Stimulated activated CD4-positive, alpha-beta T cell treated with anti-CD3 and anti-CD28 coated beads, TNF-alpha, amount 100 ng/mL, for 4 hours (primary cell): ENCODE measurements at places on chromosomes 16 and 17.

DNA sequence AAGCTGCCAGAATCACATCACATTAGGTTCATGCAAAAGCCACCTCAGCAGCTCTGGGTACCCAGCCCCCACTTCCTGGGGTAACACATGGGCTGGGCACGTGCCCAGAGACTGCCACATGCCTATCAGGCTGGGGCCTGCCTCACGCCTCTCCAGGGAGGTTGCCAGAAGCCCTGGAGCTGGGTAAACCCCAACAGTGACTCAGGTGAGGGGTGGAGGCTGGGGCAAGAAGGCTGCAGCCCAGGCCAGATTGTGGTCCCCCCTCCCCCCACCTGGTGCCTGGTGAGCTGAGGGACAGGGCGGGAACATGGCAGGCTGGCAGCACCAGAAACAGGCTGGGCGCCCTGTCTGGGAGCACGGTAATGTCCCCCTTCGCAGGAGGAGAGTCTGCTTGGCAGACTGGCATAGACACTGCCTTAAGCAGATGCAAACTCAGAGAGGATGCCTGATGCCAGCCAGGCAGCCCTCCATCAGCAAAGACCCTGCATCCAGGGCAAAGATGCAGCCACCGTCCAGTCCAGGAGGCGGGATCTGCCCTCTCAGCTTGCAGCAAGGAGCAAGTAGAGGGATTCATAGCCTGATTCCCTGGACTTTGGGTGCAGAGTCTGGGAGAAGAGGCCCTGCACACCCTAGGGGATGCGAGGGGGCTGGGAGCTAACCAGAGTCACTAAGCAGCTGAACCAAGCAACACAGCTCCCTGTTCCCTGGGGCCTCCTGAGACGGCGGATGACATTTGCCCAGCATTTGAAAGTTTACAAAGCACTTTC lies 28.8 kb downstream of the NGFR start:
- no peak for DNase-seq

GRCh38 chr17:50288306-50288705 lies 14.0 kb downstream of the TMEM92 start:
- DNase-seq = no peak

GRCh38 chr17:65181237-65182061 lies 44.3 kb downstream of the RGS9 start:
- DNase-seq = no peak

- DNase-seq = no peak
Observed at GRCh38 chr17:27391427-27391826, 64.8 kb upstream of the KSR1 start.

DNA sequence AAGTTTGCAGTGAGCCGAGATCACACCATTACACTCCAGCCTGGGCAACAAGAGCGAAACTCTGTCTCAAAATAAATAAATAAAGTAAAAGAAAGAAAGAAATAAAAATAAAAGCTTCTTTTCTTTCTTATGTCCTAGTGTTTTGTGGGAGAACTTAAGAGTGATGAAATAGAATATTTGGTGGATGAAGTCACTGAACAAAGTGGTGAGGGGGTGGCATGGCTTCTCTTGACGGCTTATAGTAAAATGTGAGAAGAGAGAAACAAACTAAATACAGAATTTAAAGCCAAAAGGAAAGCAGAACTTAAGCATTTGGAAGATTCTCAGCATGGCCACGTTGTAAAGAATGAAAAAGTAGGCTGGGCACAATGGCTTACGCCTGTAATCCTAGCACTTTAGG lies 15.3 kb downstream of the SGF29 start:
- no peak for DNase-seq

DNA sequence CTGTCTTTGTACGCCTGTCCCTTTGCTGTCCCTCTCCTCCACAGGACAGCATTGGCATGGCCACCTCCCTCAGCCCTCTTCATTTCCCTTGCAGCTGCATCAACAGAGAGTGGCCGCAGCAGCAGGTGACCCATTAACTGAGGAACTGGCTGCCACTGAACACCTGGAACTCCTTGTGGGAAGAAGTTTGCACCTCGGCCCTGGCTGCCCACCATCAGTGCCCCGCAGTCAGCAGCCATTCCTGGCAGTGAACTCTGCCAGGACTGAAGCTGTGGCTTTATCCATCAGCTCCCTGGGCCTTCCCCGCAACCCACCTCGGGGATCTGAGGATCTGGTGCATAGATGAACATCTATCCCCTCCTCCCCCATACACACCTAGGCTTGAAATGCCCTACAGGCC lies 13.1 kb upstream of the RNF135 start:
- no peak for DNase-seq

DNA sequence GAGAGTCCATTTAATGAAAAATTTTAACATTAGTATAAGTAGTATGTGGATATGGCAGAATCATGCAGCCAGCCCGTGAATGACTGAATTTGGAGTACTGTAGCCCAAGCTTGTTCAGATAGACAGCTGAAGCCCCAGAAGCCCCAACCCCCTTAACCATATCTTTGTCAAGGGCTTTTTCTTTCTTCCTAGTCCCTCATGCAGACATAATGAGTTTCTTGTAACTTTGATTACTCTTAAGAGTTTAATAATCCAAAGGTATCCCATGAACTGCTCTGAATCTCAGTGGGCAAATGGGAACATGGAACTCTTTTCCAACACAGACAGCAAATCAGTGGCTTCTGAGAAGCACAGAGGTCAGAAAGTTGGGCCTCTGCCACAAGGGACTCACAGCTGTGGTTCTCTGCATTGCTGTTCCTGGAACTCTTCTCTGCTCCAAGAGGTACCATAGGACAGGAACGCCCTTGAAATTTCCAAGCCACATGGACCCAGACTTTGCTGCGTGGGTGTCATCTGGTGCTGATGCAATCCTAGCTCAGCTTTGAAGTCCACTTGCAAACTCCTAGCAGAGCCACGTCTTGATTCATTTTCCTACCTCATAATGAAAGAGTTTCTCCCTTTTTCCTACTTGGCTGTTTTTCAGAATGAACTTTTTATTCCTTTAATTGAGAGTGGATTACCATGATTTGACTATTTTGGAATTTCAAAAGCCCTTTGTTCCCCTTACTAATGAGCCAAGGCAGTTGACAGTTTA lies 18.1 kb downstream of the LYRM1 start:
- DNase-seq = no peak

DNA sequence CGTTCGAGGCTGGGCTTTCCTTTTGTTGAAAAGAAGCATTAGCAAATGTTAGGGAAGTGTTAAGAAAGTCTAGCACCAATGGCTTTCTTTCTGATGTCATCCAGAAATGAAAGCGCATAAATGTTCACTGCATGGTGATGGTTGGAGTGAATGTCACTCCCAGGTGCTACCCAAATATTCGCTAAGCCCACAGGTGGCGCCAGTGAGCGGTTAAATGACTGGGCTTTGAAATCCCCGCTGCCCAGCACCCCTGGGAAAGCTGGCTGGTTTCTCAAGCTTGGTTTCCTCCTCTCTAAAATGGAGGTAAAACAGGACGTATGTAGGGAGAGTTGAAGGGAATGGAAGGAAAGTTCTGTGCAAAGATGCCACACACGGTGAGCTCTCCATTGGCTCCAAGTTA lies 104.4 kb downstream of the IRX5 start:
- no peak for DNase-seq

DNA sequence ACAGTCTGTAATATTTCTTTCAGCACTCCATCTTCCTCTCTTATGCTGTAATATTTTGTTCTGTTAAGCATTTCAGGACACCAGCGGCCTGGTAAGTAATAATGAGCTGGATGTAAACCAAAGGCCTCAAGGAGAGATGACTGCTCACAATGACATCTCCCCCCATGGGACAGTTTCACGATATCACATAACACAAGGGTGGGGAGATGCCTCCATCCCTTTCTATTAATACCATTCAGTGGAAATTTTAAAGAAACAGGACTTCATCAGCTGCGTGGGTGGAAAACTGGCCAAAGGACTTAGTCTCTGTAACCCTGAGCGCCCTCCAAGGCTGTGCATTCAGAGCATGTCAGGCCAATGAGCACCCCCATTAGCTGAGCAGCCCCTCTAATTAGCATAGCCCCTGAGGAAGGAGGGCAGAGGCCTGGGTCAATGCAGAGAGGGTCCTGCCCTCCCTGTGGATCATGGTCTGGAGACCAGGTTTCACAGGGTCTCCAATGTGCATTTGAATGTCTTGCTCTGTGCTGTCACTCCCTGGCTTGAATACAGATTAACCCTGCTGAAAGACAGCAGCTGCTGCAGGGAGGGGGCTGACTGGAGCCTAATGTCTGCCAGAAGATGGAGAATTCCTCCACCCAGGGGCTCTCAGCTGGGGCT lies 156.4 kb downstream of the HS3ST2 start:
- DNase-seq = no peak

DNA sequence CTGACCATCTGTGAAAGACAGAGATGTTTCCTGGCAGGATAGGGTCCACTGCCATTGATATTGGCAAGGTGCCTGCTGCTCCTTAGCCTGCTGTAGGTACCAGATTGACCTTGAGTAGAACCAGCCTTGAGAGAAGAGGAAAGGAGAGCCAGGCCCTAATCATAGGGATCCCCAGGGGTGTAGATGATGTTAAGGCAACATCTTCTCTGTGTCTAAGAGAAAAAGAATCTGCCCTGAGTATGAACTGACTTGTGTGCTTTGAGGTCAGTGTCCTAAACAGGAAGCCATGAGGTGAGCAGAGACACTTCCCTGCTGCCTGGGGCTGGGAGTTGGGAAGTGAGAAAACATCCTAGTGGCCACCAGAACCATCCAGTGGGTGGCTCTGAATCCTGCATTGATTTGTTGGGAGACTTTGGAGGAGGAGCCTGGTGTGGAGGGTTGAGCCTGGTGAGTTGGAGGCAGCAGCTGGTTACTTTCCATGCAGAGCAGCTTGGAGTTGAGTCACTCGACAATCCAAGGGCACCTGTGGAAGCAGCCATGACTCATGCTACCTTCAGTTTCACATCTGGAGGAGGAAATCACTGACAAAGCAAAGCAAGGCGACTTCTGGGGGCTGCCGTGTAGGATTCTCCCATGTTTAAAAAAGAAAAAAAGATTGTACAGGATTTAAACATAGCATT lies 47.8 kb downstream of the BMERB1 start:
- no peak for DNase-seq

GRCh38 chr16:57305159-57305811 lies 20.8 kb upstream of the PLLP start:
- no peak for DNase-seq

DNA sequence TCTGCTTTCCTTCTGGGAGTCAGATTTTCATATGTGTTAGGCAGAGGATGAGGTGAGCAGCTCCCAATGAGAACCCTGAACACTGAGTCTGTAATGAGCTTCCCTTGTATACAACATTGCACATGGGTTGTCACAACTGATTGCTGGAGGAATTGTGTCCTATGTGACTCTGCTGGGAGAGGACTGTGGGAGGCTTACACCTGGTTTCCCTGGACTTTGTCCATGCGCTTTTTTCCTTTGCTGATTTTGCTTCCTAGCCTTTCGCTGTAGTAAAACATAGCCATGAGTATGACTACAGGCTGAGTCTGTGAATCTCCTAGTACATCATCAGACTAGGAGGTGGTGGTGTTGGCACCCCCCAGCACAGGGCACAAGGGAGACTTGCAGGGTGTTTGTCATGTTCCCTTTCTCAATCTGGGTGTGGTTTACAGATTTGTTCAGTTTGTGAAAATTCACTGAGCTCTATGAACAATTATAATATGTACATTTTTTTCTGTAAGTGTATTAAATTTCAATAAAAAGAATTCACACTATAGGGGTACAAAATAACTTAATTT lies 1.7 kb upstream of the PLK1 start:
- no peak for DNase-seq

DNA sequence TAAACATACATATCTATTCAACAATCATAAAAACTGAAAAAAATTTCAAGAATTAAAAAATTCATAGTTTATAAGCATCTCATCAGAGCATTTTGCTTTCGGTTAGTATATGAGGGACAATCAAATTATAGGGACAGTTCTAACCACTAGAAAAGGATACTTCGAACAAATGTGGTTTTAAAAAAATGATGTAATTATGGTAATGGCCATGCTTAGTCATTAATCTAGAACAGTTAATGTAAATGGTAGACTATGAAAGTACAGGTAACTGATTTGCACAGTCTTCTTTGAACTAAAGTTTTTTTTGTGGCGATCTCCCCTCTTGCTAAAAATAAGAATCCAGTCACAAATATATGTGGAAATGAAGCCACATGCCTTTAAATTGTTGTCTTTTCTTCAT lies 63.5 kb upstream of the PHOSPHO1 start:
- DNase-seq = no peak

GRCh38 chr17:20805751-20806150 lies 226.2 kb downstream of the CDRT15L2 start:
- DNase-seq = no peak

DNA sequence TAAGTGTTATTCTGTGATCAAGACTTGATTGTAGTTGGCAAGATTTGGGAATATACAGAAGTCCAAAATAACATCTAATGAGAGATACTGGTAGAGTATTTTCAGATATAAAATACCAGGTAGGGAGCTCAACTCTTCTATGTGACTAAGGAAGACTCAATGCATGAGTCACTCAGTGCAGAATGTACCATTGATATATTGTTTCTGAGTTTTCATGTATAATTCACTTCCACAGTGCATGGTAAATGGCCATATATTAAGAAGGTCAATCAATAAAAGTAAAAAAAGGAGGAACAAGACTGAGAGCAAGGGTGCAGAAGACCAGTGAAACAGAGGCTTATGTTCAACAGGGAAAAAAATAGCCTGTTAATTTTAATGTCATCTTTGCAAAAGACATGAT lies 1387.9 kb downstream of the CDH8 start:
- DNase-seq = no peak

DNA sequence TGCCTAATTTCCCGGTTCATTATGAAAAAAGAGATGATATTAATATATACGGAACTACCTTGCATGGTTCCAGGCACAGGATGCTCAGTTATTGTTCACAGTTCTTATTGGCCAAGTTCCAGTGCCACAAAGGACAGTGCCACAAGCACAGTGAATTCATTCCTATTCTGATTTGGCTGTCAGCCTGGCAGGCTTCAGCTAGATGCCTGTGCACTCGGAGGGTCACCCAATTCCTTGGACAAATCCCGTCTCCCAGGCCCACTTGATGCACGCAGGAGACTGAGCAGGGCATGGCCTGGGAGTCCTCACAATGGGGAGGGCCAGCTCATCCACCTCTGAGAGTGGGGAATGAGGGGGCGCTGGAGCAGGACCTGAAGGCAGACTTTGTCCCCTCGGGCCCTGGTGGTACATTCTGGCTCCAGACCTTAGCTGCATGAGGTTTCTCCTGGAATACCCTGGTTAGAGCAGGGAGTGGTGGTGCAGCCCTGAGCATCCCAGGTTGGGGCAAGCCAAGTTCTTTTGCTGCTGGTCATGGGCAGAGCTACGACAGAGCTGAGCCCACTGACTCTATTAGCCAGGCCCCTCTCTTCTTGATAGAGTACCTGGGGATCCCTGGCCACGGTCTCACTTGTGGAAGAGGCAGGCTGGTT lies 41.4 kb downstream of the MIS12 start:
- no peak for DNase-seq
